ENCODE measurements at places on chromosomes 1 and 21.

GRCh38 chr1:91700332-91700731 lies 185.6 kb downstream of the TGFBR3 start:
- no peak for DNase-seq

GRCh38 chr1:245156736-245157505 lies 2.1 kb downstream of the KIF26B start:
- DNase-seq, result no peak

DNA sequence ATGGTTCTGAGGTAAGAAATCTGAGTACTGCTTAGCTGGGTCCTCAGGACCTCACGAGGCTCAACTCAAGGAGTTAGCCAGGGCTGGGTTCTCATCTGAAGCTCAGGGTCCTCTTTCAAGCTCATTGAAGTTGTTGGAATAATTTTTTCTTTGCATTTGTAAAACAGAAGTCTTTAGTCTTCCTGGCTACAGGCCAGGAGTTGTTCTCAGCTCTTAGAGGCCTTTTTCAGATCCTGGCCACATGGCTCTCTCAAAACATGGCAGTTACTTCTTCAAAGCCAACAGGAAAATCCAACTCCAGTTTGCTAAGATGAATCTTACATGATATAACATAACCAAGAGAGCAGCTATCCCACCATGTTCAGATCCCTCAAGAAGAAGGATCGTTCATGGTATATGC lies 92.3 kb upstream of the CHODL start:
- no peak for DNase-seq

GRCh38 chr1:215730600-215730999 lies 163.5 kb downstream of the KCTD3 start:
- no peak for DNase-seq

- DNase-seq, result no peak
Measured at GRCh38 chr1:31675756-31676155, 28.1 kb downstream of the COL16A1 start.

DNA sequence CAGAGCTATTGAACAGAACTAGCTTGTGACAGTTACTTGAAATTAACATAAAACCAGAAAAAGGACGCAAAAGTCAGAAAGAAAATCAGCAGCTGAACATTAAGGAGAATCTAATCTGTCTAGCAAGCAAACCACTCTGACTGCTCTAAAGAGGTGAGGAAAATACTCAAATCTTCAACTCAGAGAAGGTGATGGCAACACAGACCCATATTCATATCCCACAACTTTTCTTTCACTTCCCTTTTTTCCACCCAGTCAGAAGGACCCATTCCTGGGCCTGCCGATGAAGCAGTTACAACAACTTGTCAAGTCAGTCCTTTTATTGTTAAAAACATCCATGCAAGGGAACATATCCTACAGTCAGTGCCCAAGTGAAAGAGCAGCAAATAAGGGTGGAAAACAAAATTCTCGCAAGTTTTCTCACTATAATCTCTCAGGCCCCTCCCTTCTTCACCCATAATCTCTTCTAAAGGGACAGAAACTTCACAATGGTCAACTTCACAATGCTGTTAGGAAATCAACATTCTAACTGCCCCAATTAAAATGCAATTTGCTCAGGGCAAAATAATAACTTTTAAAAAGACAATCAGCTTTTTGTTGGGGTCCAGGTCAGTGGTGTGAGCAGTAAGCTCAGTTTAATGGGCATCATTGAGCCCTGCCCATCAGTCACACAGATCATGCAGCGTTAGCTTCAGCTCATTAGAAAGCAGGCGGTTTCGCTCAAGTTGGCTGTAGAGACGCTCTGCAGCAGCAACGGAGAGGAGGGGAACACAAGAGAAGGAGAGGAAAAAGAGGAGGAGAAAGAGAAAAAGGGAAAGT lies 3.6 kb upstream of the NUP210L start:
- DNase-seq, result no peak

GRCh38 chr1:168792592-168793125 lies 63.7 kb upstream of the DPT start:
- no peak for DNase-seq

GRCh38 chr1:200290010-200290685 lies 119.7 kb downstream of the ZNF281 start:
- DNase-seq, result no peak
